ENCODE measurements at places on chromosomes 5 and 9.

- DNase-seq = no peak
Observed at GRCh38 chr5:96780626-96781025, 27.1 kb downstream of the ERAP1 start.

DNA sequence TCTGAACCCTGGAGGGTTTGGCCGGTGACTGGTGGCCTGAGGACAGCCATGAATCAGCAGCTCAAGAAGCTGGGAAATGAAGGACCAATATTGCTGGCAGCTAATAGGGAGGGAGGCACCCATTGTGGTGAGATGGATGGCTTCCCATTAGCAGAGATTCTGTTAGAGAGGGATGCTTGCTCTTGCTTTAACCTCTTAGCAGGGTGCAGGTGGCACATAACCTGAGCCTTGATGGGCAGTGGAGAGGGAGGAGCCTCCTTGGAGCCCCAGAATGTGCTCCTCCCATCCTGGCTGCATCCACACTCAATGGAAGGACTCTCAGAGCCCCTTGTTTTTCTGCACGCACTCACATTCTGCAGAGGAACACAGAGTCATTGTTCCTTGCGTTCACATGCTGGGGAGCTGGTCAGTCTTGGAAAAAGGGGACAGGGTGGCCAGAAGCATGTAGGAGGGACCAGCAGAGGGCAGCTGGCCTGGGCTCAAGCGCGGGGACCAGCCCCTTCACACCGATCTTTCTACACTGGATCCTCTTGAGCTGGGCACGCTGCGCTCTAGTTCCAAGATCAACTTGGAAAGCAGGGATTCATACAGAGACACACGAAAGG lies 161.8 kb downstream of the MED10 start:
- DNase-seq = no peak

- DNase-seq = no peak
Observed at GRCh38 chr5:55108661-55109060, 6.2 kb downstream of the GZMA start.

DNA sequence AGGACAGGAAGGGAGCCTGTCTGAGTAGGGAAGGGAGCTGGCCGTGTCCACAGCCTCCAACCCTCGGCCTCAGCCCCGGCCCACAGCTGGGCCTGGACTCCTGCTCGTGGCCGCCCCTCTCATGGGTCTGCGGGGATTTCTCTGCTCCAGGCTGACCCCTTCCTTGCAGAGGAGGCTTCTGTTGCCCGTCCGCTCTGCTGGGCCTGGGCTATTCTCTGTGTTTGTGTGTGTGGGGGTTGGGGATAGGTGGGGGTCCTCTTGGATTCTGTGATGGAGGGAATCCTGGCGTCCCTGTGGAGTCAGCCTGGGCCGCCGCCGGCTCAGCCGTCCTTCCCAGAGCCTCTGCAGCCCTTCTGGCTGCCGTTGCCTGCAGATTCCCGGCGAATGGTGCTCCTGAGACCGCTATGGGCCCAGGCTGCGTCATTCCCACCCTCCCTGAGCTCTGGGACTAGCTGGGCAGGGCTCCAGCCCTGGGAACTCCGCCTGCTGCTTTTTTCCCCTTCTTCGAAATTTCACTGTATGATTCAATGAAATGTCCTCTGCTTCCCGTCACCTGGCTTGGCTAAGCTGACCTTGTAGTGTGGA lies 64.2 kb downstream of the FGF18 start:
- no peak for DNase-seq

GRCh38 chr5:138148811-138149210 lies 9.6 kb upstream of the NME5 start:
- DNase-seq = peak; percentile 52

GRCh38 chr5:139745132-139745799 lies 50.3 kb upstream of the PSD2 start:
- peak; percentile 57 for DNase-seq

DNA sequence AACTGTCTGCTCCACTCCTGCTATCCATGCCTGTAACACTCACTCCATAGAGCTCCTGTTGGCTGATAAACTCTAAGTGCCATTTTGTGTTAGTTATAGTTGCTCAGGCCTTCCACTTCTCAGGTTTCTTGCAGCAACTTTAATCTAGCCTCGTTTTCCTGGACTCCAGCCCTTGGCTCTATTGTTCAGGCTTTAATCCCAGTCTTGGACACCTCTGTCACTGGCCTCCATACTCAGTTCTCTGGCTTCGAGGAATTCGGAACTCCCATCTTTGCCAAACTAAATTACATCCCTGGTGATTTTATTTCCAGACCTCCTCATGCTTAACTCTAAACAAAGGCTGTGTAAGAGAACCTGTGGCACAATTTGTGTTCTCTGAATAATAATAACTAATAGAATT lies 39.8 kb downstream of the EMB start:
- DNase-seq = no peak

GRCh38 chr5:151121665-151122064 lies 35.9 kb downstream of the ANXA6 start:
- no peak for DNase-seq

Measured in Calu3 (cell line).